ENCODE measurements at places on chromosomes 6 and 20.

GRCh38 chr6:135481783-135482369, 15.7 kb downstream of the AHI1 start:
- no peak for DNase-seq

DNA sequence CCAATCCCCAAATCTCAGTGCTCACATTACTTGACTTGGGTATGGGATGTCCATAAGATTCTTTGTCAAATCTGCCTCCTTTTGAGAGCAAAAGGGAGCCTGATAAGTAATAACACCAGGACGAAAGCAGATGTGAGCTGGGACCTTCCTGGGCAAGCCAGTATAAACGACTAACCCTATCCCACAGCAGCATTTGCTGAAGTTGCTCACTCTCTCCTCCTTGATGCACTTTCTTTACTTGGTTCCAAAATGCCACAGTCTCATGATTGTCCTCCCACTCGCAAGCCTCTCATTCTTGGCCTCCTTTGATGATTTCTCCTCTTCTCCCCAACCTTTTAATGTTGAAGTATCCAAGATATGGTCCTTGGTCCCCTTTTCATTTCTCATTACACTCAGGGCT, 44.7 kb upstream of the TAGAP start:
- DNase-seq: no peak

GRCh38 chr6:46704562-46704961, 16.9 kb downstream of the TDRD6 start:
- DNase-seq: no peak

DNA sequence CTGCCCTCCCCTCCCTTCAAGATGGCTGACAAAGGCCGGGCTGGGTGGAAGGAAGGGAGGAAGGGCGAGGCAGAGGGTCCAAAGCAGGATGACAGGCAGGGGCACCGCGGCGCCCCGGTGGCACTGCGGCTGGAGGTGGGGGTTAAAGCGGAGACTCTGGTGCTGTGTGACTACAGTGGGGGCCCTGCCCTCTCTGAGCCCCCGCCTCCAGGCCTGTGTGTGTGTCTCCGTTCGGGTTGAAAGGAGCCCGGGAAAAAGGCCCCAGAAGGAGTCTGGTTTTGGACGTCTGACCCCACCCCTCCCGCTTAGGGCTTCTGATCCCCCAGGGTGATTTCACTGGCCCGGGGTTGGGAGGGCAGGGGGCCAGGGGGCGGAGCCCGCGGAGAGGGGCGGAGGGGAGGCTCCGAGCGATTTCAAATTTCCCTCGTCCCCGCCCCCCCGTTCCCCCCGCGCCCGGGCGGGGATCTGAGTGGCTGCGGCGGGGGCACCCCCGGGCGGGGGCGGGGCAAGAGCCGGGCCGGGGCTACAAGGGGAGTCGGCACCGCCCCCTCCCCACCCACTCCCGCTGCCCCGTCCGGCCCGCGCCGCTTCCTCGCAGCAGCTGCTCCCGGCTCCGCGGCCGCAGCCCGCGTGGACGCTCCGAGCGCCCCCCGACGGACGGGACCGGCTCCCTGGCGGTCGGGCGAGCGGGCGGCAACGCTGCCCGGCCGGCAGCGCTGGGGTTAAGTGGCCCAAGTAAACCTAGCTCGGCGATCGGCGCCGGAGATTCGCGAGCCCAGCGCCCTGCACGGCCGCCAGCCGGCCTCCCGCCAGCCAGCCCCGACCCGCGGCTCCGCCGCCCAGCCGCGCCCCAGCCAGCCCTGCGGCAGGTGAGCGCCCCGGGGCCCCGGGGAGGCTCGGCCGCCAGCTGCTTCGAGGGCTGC, at the start of gene DNMT3B:
Gene DNMT3B, plus strand, starts transcription at position 555 of the 923 bp plus-strand sequence. CDS start 17,939 bp downstream, outside the sequence.
- DNase-seq: peak; percentile 55

GRCh38 chr20:5056801-5057599, 55.7 kb upstream of the SLC23A2 start:
- DNase-seq: no peak

DNA sequence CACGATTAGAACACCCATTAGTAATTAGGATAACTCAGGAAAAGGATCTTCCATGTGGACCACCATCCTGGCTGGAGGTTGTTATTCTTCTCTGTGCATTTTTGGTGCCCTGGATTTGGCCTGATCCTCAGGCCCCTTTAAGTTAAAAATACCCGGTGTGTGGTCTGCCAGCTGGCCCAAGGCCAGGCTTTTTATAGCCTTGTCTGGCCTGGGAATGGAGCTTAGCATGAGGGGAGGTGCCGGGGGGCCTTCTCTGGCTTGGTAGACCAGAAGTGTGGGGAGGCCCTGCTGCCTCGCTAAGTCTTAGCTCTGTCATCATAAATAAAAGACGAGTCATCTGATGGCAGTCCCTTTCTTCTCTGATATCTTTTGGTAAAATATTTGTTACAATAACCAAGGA, 71.4 kb downstream of the ARID1B start:
- DNase-seq: no peak

- no peak for DNase-seq
Observed at GRCh38 chr6:163643866-163644265, 229.3 kb downstream of the QKI start.

GRCh38 chr6:11211254-11211653, 21.2 kb downstream of the NEDD9 start:
- DNase-seq: no peak

DNA sequence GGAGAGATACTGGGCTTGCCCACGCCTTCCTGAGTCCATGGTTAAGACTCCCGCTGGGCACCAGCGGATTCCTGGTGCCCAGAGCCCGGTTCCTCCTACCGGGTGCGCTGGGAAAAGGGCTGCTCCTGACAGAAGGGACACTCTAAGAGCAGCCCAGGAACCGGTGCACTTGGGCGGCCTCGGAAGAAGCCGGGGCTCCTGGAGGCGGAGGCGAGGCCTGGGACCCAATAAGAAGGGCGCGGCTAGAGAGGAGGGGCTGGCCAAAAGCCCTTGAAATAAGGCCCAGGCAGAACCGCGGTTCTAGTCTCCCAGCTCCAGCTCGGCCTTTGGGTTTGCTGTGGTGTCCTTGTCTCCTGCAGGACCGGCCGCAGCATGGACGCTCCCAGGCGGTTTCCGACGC, at the start of gene KHDC3L:
Gene KHDC3L, plus strand, starts transcription at position 301 of the 400 bp plus-strand sequence. Its CDS starts 72 bp downstream, at position 373.
- no peak for DNase-seq

DNA sequence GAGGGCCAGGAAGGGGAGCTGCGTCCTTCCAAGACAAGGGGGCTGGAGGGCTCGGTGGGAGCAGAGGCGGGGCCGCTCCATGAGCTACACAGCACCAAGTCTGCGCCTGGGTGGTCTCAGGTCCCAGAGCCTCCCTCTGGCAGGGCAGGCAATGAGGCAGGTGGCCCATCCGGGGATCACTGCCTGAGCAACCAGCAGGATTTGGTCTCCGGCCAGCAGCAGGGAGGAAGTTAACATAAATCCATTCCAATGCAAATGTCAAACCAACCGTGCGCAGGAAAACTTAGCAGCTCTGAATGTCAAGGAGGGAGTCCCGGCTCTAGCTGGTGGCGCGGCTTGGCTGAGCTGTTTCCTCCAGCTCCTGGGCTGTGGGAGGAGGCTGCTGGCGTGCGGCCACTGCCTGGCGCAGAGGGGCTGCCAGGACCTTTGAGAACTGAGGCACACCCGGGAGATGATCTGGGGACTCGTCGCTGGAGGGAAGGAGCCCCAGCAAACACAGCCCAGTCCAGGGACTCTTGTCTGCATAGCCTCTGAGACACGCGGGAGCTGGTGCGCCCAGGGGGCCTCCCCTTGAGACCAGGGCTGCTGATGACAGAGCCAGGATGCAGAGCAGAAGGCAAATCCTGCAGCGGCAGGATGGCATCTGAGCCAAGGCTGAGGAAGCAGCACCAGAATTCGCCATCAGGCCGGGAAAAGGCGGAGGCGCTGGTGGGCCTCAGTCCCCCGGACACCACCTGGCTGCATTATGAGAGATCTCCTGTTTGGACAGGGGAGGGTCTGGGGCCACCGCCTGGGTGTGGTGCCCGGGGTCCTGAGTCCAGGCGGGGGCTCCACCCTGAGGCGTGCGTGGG, 33.1 kb upstream of the CHRNA4 start:
- DNase-seq: no peak

GRCh38 chr20:2873747-2874041, 413 bp downstream of the PTPRA start:
- DNase-seq: peak; percentile 28

DNA sequence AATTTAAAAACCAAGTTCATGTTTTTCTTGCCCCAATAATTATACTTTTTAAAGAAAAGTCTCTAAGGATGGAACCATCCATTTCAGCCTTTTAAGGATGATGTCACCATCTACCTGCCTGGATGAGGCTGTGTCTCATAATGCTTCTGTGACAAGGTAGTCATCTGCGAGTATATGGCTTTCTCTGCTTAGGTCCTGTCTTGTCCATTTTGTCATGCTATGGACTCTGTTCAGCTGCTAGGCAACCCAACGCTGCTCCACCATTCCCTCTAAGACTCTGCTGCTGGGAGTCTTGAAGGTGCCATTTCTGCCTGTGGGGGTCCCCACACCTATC, 459.8 kb upstream of the RUNX2 start:
- DNase-seq: no peak

DNA sequence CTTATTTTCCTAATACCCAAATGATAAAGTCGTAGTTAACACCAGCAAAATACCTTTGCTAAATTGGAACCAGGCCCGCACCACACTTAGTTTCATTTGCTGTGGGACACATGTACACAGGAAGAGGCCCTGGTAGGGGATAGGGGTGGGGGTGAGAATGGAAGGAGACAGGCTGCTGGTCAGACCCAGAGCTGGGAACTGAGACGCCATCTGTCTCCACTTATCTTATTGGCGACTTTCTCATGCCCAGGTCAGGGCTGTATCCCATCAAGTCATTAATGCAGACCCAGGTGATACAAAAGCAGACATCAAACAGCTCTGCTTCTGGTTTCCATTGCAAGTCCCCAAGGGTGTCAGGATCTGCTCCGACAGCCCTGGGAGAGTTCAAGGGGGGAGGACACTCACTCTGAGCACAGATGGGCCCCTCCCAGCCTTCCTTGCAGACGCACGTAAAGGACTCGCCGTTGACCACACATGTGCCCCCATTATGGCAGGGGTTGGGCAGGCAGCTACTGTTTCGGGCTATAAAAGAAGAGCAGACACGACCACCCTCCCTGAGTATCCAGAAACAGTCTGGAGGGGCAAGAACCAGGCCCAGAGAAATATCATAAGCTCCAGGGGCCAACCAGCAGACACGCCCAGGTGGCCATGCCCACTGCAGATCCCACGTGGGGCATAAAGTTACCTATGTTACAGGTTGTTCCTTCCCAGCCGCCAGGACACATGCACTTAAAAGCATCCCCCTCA, 29.2 kb downstream of the JAG1 start:
- no peak for DNase-seq

DNA sequence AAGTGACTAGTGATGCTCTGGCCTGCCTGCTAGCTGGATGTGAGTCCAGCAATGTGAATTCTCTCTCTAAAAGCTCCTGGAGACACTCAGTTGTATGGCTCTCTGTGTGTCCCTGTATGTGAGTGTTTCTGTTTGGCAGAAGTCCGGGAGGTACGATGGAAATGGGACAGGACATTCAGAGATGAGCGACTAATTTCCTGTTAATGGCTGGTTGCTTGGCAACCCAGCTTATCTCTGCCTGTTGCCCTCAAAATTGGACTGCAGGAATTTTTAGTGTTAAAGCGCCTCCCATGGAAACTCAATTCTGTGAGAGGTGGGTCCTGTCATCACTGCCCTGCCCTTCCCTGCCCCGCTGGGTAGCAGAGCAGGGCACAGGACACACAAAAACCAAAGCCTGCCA, 136.8 kb upstream of the LRFN2 start:
- no peak for DNase-seq

DNA sequence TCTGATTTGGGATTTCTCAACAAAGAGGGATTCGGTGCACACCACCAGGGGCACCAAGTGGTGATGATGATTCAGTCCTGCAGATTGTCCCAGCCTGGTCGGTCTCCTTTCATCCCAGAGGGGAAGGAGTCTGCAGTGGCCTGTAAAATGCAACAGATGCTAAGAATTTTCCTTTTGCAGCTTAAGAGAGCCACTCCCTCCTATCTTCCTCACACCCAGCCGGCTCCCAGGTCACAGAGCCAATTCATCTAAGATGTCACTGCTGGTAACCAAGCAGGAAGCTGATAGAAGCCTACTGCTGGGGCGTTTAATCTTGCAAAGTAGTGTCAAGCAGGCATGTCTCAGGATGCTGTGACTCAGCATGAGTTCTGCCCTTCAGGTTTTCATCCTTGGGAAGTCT, 203.8 kb upstream of the LRFN2 start:
- DNase-seq: no peak

DNA sequence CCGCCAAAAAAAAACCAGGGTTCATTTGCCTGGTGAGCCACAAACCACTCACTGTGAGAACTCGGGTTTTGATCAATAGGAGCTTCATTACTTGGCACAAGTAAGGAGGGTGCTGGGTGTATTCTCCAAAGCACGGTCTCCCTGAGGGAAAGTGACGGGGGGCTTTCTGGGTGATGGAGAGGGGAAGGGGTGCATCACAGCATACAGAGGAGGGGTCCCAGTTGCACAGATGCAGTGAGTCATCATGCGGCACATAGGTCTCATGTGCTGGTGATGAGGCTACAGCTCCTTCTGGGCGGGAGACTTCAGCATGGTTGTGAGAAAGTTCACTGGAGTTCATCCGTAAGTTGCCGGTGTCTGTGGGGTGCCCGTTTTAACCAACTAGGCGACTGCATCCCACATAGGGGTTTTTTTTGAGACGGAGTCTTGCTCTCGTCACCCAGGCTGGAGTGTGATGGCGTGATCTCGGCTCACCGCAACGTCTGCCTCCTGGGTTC, 36.2 kb downstream of the SUN5 start:
- DNase-seq: peak; percentile 5

DNA sequence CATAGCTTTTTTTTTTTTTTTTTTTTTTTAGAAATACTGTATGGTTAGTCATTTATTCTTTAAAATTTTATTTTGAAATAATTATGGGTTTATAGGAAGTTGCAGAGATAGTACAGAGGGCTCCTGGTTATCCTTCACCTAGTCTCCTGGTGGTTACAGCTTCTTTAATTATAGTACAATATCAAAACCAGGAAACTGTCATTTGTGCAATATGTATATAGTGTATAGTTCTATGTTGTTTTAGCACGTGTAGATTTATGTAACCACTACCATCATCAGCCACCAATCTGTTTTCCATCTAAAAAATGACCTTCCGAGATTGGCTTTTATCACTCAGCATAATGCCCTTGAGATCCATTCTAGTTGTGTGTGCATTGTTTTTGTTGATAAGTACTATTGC, 54.7 kb downstream of the SLC22A2 start:
- DNase-seq: no peak

- DNase-seq: no peak
Observed at GRCh38 chr6:15254070-15254975, 8.5 kb downstream of the JARID2 start.

DNA sequence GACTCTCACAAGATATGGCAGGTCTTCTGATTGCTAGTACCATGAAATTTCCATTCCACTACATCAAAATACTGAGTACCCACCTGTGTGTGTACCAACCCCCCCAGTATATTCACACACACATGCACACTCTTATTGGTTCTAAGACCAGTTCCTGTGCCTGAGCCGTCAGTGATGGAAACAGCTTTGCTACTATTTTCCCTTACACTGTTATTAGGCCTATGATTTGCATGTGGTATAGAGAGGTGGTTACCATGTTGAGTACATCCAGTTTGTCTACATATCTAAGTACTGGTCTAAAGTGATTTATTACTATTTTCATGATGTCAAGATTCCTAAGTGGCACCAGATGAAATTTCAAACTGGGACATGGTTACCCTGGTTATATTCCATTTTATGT, 459.9 kb downstream of the BCKDHB start:
- no peak for DNase-seq
